ENCODE measurements at places on chromosomes 5 and 9.

- DNase-seq = no peak
Measured at GRCh38 chr5:124309241-124309980, 437.0 kb downstream of the ZNF608 start.

DNA sequence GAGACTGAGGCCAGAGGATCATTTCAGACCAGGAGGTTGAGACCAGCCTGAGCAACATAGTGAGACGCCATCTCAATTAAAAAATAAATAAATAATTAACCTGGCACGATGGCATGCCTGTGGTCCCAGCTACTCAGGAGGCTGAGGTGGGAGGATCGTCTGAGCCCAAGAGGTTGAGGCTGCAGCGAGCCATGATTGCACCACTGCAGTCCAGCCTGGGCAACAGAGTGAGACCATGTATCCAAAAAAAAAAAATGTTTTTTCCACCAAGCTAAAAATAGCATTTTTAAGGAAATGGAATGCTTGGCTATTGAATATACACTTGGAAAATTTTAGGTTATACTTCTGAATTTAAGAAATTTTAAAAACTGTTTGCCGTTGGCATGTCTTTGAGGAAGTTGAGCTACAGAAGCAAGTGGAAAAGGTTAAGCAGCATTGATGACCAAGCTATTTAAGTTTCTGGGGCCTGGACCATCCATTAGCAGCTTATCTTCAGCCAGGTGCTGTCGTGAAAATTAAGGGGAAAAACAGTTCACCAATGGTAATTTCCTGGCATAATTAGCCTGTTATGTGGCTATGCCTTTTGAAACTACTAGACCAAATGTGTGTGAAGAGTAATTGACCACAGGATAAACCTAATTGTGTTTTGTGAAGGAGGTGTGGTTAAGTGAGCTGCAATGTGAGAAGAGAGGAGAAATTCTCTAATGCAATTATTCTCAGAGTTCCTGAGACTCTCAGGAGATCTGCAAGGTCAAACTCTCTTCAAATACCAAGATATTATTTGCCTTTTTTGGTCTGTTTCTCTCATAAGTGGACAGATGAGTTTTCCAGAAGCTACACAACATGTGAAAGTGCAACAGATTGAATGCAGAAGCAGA, 21.0 kb downstream of the F2R start:
- DNase-seq = no peak

DNA sequence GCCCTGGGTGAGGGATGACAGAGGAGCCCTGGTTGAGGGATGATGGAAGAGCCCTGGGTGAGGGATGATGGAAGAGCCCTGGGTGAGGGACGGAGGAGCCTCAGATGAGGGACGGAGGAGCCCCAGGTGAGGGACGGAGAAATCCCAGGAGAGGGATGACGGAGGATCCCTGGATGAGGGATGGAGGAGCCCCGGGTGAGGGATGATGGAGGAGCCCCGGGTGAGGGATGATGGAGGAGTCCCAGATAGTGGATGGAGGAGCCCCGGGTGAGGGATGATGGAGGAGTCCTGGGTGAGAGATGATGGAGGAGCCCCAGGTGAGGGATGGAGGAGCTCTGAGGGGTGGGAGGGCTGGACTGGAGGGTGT, 10.9 kb downstream of the PHF2 start:
- DNase-seq = no peak

DNA sequence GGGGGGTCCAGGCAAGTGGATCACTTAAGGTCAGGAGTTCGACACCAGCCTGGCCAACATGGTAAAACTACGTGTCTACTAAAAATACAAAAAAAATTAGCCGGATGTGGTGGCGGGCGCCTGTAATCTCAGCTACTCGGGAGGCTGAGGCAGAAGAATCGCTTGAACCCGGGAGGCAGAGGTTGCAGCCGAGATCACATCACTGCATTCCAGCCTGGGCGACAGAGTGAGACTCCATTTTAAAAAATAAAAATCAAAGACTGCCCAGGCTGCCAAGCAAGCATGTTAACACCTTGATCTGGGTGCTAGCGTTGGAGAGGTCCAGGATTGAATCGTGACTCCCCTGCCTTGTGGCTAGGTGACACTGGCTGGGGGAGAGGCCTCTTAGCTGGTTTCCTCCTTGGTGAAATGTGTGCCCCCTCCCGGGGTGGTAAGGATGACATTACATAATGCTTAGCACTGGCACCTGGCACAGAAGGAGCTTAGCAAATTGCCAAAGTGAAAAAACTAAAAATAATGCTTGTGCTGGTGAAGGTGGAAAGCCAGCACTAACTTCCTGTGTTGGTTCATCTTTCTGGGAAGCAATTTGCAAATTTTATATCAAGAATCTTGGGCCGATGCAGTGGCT, 2.2 kb upstream of the CIZ1 start:
- no peak for DNase-seq

- no peak for DNase-seq
Measured at GRCh38 chr9:82334286-82334685, 345.7 kb downstream of the SPATA31D1 start.

- DNase-seq = no peak
Measured at GRCh38 chr5:129099184-129099569, 4.6 kb downstream of the ISOC1 start.

DNA sequence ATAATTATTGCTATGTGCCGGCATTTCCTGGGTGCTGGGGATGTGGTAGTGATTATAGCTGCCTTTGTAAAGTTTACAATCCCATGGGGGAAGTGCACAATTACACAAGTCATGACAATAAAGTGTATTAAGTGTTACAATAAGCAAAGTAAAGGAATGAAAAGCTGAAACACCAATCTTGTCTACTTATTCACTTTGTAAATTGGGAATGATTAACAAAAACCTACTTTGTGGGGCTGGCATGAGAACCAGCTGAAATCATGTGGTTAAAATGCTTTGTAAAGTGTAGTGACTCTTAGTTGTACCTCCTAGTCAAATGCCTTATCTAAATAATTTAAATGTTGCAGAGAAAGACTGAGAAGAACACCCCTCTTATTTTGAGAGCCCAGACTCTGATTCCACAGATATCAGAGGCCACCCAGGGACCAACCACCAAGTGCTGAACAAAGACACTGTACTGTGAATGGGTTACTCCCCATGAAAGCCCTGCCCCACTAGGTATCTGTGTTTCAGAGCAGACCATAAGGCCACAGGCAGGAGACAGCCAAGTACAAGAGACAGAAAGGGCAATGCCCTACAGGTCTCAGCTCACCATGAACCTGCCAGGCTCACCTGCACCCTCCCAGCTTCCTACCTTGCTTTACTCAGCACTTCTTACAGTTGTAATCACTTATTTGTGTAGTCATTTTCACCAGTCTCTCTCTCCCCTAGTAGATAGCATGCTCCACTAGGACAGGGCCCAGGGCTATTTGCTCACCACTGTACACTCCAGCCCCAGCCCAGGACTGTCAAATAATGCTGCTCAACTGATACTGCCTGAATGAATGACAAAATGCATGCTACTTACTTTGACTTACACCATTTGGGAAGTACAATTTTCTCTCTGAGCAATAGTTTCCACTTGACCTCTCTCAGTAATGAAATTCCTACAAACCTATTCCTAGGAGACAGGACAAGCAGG, 101.6 kb upstream of the APC start:
- DNase-seq = no peak
